IMR-90 (cell line): ENCODE measurements at places on chromosomes 7 and 10. TPM values are rescaled to one million over a fixed set of nuclear protein-coding genes. Genes with fewer than 3 reads are reported as not detected.

WEE2 gene
- not detected in 2 replicates for total RNA-seq

UBTD1 gene
- total RNA-seq, result 21.9 TPM in 2 replicates

ARHGEF35 gene
- not detected in 2 replicates for total RNA-seq

CPA5 gene
- under 0.01 TPM in 1 of 2 replicates, not detected in the other for total RNA-seq

MCM10 gene
- 11.8 and 14.4 TPM in 2 replicates for total RNA-seq

GIMAP1 gene
- not detected in 2 replicates for total RNA-seq

RADIL gene
- 0.18 TPM in 1 of 2 replicates, not detected in the other for total RNA-seq

MICALL2 gene
- total RNA-seq, result 6.1 and 6.6 TPM in 2 replicates

LBX1 gene
- total RNA-seq, result not detected in 2 replicates

OPN4 gene
- not detected in 2 replicates for total RNA-seq

C7orf57 gene
- not detected in 2 replicates for total RNA-seq

PPP3CB gene
- 22.9 and 40.0 TPM in 2 replicates for total RNA-seq

PRSS37 gene
- total RNA-seq, result not detected in 2 replicates

PDE1C gene
- total RNA-seq, result 53.3 and 61.5 TPM in 2 replicates

PHKG1 gene
- total RNA-seq, result under 0.01 and 0.72 TPM in 2 replicates

ERVW-1 gene
- total RNA-seq, result not detected in 2 replicates
